GF-D8 (cell line): ENCODE measurements at places on chromosomes 12 and 14.

- DNase-seq: no peak
Observed at GRCh38 chr12:25584596-25584995, 31.5 kb upstream of the LMNTD1 start.

- no peak for DNase-seq
Observed at GRCh38 chr12:128543460-128543859, 276.5 kb downstream of the TMEM132C start.

DNA sequence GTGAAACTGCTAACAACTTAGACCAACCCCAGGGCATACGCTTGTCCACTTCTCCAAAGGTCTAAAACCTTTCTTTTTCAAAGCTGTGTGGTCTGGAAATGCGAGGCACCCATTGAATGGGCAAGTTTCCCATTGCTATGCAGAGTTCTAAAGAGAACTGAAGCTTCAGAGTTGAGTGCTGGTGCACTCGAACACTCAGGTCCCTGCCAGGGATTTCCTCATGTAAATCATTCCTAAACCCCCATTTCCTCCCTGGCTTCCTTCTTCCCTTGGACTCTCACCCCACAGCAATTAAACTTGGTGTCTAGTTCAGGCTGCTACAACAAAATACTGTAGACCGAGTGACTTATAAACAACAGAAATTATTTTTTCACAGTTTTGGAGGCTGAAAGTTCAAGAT, 2.2 kb upstream of the PXN start:
- no peak for DNase-seq

GRCh38 chr12:47112679-47113078, 32.9 kb upstream of the AMIGO2 start:
- no peak for DNase-seq

DNA sequence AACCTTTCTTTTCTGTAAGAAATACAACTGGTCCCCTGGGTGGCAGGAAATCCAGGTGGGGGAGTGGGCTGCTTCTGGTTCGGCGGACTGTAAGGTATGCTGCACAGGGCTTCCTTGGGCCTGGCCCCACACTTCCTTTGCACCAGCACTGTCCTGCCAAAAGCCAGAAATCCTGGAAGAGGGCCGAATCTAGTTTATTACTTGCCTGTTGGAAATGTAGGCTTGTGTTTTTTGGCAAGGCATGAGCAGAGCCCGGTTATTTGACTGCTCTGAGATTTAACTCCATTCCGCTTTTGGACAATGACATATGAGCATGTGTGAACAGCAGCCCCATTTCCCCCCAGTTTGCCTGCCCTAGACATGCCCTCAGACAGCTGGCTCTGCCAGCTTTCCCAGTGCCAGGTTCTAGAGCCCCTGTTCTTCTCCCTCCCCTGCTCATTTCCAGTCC, 86.6 kb downstream of the BORCS5 start:
- no peak for DNase-seq

GRCh38 chr12:48044396-48044795, 40.1 kb upstream of the COL2A1 start:
- no peak for DNase-seq

- DNase-seq: no peak
Observed at GRCh38 chr12:64092507-64093196, 129.4 kb downstream of the KICS2 start.

GRCh38 chr12:123233505-123234308, 471 bp downstream of the MTRFR start:
- DNase-seq: no peak

DNA sequence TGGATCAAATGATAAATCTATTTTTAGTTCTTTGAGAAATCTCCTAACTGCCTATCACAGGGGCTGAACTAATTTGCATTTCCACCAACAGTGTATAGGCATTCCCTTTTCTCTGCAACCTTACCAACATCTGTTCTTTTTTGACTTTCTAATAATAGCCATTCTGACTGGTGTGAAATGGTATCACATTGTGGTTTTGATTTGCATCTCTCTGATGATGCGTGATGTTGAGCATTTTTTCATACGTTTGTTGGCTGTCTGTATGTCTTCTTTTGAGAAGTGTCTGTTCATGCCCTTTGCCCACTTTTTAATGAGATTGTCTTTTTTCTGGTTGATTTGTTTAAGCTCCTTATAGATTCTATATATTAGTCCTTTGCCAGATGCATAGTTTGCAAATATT, 67.1 kb downstream of the IFNG-AS1 start:
- DNase-seq: no peak

- no peak for DNase-seq
Observed at GRCh38 chr12:4580281-4580688, 18.3 kb downstream of the DYRK4 start.

- no peak for DNase-seq
Observed at GRCh38 chr12:122820838-122821271, 14.4 kb upstream of the HIP1R start.

- DNase-seq: no peak
Observed at GRCh38 chr12:130087222-130087621, 75.0 kb upstream of the FZD10 start.

- no peak for DNase-seq
Observed at GRCh38 chr12:15544589-15544988, 222.3 kb downstream of the PTPRO start.

DNA sequence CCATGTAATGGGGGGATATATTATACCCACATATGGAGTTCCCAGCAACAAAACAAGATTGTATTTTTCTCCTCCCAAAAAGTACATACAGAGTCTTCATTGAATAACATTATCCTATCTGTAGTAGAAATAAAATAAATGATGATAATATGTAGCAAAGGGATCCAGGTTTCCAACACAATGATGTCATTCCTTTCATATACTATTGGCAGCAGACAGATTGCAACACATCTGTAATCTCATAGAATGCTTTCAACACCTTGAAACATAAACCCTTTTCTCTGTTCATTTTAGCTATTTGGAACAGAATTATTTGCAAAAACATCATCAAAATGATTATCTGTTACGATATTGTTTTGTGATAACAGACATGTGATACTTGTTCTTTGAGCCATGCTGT, 317.6 kb downstream of the DPF3 start:
- no peak for DNase-seq

DNA sequence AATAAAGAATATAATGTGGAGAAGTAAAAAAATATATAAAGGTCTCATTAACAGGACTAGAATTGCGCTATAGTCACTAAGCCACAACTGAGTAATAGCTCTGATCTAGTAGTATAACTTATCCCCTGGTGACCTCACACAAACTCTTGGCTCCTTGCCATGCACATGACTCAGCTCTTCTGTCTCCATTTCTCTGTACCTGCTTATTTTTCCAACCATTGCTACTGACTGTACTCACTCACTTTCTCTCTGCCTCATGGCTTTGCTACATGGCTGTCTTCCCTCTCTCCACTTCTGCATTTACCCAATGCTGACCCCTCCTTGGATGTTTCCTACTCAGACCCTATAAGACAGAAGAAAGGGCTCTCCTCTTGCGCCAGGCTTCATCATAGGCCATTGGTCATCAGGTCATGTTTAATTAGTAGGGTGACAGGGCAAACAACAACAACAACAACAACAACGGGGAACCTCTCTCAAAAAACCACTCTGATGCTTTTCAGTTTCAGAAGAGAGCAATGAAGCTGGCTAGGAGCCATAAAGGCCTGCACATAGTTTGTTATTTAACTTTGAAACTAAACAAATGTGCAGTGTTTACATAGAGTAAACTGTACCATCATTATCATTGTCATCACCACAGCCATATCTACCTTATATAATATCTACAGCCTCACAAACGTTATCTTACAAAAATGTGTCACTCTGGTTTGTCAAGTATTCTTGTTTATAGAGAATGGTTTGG, 25.6 kb upstream of the KRAS start:
- no peak for DNase-seq

DNA sequence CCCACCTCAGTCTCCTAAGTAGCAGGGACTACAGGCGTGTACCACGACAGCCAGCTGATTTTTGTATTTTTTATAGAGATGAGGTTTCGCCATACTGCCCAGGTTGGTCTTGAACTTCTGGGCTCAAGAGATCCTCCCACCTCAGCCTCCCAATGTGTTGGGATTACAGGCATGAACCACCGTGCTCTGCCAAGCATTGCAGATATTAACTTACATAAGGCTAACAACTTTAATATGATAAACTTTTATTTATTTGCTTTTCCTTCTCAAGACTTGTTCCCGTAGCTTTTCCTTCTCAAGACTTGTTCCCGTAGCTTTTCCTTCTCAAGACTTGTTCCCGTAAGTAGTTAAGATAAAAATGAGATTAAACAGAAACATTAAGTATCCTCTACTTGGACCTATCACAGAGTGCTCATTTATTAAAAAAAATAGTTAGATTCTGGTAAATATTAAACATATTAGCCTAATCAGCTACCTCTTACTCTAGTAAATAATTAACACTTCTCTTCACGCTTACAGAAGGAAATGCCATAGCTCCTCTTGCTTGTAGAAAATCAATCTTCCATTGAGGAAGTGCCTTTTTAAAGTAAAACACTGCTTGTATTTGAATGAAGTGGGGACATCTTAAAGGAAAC, 157.7 kb upstream of the KITLG start:
- no peak for DNase-seq

DNA sequence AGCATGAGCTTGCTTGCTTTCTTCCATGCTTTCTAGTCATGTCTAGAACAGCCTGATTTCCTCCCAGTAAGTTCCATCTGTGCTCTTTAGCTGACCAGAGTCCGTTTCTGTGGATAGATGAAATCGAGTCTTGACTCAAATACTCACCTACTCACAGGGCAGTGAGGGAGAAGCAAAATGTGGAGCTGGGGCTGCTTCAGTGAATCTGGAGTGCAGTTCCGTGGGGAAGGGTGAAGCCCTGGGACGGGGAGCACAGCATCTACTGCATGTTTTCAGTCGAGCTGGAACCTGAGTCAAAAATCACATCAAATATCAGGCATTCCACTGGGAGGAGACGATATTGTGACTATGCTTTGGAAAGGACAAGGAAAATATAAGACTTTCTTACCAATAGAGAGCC, 70.3 kb upstream of the PRMT8 start:
- DNase-seq: no peak

DNA sequence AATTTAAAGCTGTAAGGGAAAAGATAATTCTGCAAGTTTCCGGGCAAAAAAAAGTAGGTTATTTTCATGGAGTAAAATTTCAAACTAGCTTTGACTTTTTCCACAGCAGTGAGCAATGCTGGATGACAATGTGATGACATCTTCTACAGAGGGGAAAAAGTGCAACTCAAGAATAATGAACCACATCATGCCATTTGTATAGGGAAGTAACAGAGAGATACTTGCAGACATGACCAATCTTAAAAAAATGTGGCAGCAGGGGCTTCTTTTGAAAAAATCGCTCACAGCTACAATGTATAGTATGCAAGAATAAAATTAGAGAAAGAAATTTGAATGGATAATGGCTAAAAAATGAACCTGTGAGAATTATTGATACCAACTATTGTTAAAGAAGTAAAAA, 115.5 kb downstream of the DHRS2 start:
- DNase-seq: no peak

DNA sequence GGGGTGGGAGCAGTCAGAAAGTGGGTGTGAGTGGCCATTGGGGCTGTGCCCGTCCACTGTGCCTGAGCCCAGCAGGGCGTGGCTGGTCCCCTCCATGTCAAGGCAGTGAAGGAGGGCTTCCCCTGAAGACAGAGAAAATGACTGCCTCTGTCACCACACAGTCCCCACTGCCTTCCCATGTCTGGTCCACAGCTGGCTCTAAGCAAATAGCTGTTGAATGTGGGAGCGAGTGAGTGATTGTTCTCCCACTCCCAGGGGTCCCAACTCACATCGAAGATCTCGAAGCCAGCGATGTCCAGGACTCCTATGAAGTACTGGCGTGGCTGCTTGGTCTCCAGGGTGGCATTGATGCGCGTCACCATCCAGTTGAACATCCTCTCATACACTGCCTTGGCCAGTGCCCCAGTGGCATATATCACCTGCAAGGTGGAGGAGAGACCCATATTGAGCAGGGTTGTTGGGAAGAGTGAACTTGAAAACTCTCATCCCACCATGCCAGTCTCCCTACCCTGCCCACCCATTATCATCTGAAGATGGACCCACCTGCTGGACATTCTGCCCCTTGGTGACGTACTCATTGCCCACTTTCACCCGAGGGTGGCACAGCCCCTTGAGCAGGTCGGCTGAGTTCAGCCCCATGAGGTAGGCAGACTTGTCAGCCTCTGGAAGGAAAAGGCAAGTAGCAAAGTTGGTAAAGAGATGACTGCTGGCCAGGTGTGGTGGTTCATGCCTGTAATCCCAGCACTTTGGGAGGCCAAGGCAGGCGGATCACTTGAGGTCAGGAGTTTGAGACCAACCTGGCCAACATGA, 6.6 kb downstream of the MYH7 start:
- DNase-seq: no peak

DNA sequence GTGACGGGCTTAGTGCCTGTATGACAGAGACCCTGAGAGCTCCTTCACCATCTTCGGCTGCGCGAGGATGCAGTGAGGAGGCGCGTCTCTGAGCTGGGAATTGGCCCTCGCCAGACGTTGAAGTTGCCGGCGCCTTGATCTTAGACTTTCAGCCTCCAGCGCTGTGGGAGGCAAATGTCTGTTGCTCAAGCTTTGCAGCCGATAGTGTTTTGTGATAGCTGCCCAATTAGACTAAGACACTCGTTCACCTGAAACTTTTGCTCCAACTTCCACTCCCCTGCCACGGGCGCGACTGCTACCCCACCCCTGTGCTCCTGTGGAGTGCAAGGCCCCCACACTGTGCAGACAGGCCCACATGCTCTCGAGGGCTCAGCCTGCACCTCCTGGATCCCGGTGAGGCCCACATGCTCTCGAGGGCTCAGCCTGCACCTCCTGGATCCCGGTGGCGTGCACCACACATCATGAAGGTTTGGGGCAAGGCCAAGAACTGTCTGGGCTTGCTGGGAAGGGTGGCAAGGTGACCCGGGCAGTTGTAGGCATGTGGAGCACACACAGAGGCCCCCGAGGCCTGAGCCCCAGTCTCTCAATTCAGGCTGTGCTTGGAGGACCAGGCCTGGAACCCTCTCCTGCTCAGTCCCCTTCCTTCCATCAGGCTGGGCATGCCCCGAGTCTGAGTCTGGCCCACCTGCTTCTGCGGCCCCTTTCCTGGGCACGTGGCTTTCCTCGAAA, 324.6 kb downstream of the TMEM121 start:
- no peak for DNase-seq

GRCh38 chr12:90839346-90839745, 115.6 kb downstream of the CCER1 start:
- no peak for DNase-seq

DNA sequence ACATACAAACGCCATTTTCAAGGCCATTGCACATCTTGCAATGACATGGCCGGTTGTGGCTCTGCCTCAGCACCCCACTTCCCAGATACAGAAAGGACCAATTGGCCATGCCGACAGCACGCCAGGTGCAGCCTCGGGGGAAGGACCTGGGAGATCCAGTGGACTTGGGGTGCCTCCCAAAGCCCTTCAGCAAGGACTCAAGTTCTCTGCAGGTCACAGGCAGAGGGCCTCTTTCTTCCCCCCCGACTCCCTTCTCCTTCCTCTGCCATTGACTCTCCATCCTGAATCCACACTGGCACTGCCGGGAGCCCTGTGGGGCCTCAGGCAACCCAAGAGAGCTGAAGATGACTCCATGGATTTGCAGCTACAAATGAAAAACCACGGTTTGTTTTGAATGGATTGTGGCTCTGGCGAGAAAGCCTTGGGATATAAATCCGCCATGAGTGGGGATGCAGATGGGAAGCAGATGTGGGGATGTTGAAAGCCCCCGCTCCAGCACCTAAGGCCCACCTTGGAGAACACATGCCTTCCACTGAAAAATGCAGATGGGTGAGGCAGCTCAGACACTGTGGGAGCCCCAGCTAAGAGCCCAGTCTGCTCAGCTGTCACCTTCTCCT, 35.1 kb upstream of the LTBP2 start:
- DNase-seq: no peak

- no peak for DNase-seq
Observed at GRCh38 chr12:13146336-13146938, 43.0 kb upstream of the GSG1 start.

GRCh38 chr14:35341454-35341750, 49.2 kb downstream of the PSMA6 start:
- DNase-seq: no peak
